HepG2 (cell line): ENCODE measurements at places on chromosomes 3 and 15. TPM values are rescaled to one million over a fixed set of nuclear protein-coding genes. Genes with fewer than 3 reads are reported as not detected.

Gene PRR20G
- polyA plus RNA-seq, result not detected in 2 replicates

Gene ADAMTS9
- polyA plus RNA-seq, result 0.09 TPM in 1 of 2 replicates, not detected in the other

Gene ARHGAP31
- polyA plus RNA-seq, result not detected in 2 replicates

Gene CTXN2
- 0.03 TPM in 1 of 2 replicates, not detected in the other for polyA plus RNA-seq

Gene CACNA2D3
- polyA plus RNA-seq, result 0.01 TPM in 1 of 2 replicates, not detected in the other

Gene GPR156
- polyA plus RNA-seq, result 0.03 TPM in 1 of 2 replicates, not detected in the other

Gene PCCB
- 65.7 and 84.1 TPM in 2 replicates for polyA plus RNA-seq

Gene SERPINI2
- not detected in 2 replicates for polyA plus RNA-seq

Gene FETUB
- polyA plus RNA-seq, result 3.1 and 4.4 TPM in 2 replicates

Gene CILP
- polyA plus RNA-seq, result 0.03 and 0.08 TPM in 2 replicates

Gene ROPN1
- not detected in 2 replicates for polyA plus RNA-seq

Gene PPM1L
- polyA plus RNA-seq, result 0.22 and 0.35 TPM in 2 replicates

Gene TICRR
- 3.3 and 4.1 TPM in 2 replicates for polyA plus RNA-seq

Gene CXCR6
- polyA plus RNA-seq, result not detected in 2 replicates

Gene SUSD5
- polyA plus RNA-seq, result not detected in 2 replicates

Gene LSAMP
- polyA plus RNA-seq, result not detected in 2 replicates

Gene MEGF11
- polyA plus RNA-seq, result not detected in 2 replicates

Gene PCLAF
- polyA plus RNA-seq, result 60.9 and 98.6 TPM in 2 replicates

Gene IL12A
- 0.36 and 0.61 TPM in 2 replicates for polyA plus RNA-seq

Gene SPINK8
- polyA plus RNA-seq, result not detected in 2 replicates

Gene EXD1
- polyA plus RNA-seq, result not detected in 2 replicates

Gene ATP8B4
- polyA plus RNA-seq, result 0.24 and 0.42 TPM in 2 replicates

Gene SLC22A13
- 0.10 and 0.20 TPM in 2 replicates for polyA plus RNA-seq

Gene NXPE3
- polyA plus RNA-seq, result 3.5 and 3.6 TPM in 2 replicates

Gene XIRP1
- not detected in 2 replicates for polyA plus RNA-seq

Gene PRR23A
- polyA plus RNA-seq, result not detected in 2 replicates
